ENCODE measurements at places on chromosomes 6 and 20.

DNA sequence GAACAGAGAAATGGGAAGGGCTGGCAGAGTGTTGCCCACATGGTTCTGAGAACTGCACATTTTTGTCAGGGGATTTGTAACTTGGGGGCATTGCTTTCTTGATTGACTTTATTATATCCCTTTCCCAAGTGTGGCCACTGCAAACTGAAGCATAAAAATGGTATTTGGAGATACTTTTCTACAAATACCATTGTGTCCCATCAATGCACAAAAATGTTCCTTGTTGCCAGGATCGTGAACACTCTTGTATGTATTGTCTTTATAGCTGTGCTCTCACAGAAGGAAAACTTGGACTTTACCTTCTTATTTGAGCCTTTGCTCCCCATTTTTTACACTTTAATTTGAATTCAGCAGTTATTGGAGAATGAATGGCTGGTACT, 57.1 kb upstream of the C20orf144 start:
- DNase-seq, result no peak

GRCh38 chr6:45949256-45949655, 66.4 kb downstream of the CLIC5 start:
- DNase-seq, result no peak

DNA sequence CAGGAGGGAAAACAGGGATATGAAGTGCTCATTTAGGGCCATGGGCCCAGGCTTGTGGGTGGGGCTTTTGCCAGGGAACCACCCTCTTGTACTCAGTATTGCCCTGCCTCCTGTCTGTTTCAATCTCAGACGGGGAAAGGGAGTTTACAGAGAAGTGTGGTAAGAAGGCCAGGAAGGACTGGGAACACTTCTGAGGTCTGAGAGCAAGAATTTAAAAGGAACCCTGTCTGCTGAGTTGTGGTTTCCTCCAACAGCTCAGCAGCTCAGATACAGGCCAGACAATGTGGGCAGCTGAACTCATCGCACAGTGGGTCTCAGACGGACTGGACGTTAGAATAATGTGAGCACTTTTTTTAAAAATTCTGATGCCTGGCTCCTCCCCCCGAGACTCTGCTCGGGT, 354.1 kb upstream of the ARID1B start:
- DNase-seq, result no peak

GRCh38 chr6:55694759-55695158, 115.8 kb upstream of the HMGCLL1 start:
- no peak for DNase-seq

- DNase-seq, result no peak
Measured at GRCh38 chr6:124984668-124985338, 22.6 kb downstream of the RNF217 start.

GRCh38 chr6:163668061-163668426, 253.5 kb downstream of the QKI start:
- DNase-seq, result no peak

GRCh38 chr6:81054036-81054435, 698.4 kb downstream of the TENT5A start:
- no peak for DNase-seq

GRCh38 chr6:103113416-103113815, 1719.9 kb downstream of the GRIK2 start:
- DNase-seq, result no peak

DNA sequence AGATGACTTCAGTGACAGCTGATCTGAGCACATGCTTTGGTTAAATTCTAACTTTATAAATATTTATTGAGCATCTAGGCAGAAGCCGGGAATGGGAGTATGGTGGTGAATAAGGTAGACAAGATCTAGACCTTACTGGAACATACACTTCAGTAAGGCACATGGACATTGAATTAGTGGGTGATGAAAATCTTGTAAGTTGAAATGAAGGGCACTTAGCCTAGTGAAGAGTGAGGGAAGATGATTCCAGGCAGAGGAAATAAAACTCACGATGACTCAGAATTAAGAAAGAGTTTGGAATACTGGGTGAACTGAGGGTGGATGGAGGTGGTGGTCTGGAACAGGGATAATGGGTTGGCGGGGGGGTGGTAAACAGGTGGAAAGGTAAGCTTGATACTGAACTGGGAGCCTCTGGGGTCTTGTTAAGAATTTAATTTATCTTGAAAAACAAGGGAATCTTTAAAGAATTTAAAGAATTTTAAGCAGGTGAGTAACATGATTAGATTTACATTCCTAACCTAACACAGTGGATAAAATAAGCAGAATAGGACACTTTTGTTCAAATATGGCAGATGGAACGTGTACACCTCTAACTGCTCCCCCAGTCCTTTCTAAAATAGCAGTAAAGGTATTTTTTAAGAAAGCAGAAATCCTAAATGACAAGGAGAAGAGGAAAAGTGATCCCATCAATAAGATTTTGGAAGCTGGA, 75.2 kb upstream of the ARHGAP18 start:
- DNase-seq, result no peak

GRCh38 chr6:101722991-101723579, 329.6 kb downstream of the GRIK2 start:
- no peak for DNase-seq

DNA sequence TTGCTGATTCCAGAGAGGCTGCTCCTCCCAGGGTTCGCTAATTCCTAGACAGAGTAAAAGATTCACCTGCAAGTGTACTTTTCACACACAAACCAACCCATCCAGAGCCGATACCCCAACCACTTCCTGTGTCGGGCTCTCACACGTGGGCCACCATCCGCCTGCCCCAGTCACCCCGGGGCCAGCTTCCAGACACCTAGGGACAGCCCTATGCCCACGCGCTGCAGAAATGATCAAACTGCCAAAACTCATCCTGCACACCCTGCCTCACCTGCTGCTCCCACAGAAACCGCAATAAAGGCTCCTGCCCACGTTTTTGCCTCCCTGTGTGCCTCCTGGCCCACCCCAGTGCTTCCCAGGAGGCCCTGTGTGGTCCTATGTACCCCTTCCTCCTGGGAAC, 59.5 kb downstream of the PSMG4 start:
- peak; percentile 14 for DNase-seq

GRCh38 chr20:63331741-63332400, 29.3 kb downstream of the CHRNA4 start:
- no peak for DNase-seq

All from activated naive CD4-positive, alpha-beta T cell (primary cell).